Naive thymus-derived CD4-positive, alpha-beta T cell (primary cell): ENCODE measurements at places on chromosomes 6 and 20.

DNA sequence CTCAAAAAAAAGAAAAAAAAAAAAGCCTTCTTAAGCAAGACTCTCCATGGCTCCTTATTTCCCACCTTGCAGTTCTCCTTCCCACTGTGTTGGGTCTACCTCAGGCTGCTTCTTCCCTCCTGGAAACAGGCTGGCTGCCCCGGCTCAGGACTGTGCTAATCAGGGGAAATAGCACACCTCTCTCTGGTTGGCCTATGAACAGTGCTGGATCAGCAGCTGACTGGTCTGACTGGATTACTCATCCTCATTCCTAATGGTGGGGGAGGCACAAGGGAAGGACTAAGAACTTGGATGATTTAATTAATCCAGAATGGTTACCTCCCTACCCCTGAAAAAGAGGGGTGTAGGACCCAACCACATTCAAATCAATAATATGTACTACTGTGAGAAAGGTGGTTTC is 3.9 kb upstream of the SRSF3 start:
- no peak for DNase-seq

- DNase-seq = no peak
These were observed 355.4 kb downstream of the CDC5L start for GRCh38 chr6:44742828-44743372.

DNA sequence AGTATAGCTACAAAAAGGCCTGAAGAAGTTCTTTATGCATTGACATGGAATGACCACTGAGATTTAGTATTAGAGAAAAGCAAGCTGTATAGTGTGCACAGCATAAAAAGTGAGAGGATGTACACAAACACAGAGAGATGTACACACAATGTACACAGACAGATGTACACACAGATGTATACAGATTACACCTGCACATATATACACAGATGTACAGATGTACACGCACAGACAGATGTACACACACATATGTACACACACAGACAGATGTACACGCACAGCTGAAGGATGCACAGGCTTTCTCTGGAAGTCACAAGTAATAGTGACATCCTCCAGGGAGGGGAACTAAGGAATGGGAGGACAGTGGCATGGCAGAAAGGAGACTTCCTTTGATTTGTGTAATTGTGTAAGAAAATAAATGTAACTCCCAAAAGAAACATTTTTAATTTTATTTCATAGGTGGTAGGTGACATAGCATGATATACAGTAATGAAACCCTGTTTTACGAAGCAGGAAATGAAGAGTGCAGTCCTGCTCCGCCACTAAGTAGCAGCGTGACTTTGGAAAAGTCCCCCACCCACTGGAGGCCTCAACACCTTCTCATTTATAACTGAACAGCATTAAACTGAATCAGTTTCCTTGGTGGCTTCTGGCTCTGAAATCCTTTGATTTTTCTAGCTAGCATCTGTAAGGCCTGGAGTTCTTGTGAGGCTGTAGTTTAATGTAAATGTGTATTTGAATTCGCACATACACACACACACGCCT is 14.1 kb downstream of the NFATC2 start:
- DNase-seq = peak; percentile 41

DNA sequence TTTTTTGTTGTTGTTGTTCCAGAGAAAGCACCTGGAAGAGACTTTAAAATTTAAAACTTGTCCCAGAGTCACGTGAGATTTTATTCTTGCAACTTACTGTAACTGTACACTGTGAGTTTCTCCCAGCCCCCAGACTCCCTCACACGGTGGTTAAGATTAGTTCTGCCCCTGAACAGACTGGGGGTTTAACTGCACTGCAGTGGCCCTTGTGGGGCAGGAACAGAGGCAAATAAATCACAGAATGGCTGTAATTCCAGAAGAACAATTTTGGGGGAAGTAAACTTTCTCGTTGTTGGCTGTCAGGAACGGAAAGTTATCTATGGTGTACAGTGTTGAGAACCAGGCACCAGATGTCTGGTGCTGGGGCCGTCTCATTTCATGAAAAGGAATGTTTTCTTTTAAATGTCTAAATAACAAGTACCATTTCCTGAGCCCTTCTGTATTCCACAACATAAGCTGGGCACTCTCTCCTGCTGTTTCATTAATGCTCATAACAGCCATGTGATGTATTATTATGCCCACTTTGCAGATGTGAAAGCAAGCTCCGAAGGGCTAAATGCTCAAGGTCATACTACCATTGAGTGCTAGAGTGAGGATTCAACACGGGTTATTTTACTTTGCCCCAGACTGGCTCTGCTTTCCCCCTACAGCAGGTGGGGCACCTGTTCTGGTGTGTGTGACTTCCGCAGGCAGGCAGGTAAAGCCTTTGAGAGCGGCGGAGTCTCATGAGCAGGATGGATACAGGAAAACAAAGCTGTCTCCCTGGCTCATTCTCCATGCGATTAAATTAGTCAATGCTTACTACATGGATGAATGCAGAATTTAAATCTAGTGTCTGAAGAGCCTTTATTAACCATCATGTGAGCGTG is 30.5 kb downstream of the CNKSR3 start:
- no peak for DNase-seq

DNA sequence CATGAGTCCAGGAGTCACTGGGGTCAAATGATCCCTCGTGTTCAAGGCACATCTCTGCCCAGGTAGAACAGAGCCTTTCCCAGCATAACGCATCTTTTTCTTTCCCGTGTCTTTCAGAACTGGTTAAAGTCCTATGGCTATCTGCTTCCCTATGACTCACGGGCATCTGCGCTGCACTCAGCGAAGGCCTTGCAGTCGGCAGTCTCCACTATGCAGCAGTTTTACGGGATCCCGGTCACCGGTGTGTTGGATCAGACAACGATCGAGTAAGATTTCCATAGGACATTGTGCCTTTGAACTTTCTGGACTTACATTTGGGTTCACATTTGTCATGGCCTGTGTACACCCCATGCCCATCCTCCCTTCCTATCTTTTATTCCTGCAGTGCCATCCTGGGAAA is 20.2 kb downstream of the MMP24 start:
- DNase-seq = no peak

DNA sequence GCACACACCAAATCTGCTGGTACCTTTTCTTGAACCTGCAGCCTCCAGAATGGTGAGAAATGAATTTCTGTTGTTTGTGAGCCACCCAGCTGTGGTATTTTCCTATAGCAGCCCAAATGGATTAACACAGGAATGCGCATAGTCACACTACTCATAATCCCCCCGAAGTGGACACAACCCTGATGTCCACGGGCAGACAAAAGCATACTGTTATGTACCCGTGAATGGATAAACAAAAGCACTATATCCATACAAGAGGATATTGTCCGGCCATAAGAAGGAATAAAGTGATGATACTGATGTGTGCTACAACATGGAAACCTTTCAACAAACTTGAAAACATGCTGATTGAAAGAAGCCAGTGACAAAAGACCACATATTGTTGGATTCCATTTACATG is 25.1 kb upstream of the RPP40 start:
- no peak for DNase-seq

- no peak for DNase-seq
These were observed 401.6 kb upstream of the PLCB4 start for GRCh38 chr20:8667306-8667705.

- no peak for DNase-seq
These were observed 48.2 kb downstream of the CENPW start for GRCh38 chr6:126388104-126388598.

GRCh38 chr6:139879823-139880356 is 505.4 kb upstream of the CITED2 start:
- no peak for DNase-seq

- DNase-seq = no peak
These were observed 1.5 kb upstream of the COL9A3 start for GRCh38 chr20:62815066-62815991.
